Suprapubic skin (tissue), 4 donors: ENCODE measurements at places on chromosomes 6 and 20. TPM values are rescaled to one million over a fixed set of nuclear protein-coding genes. Genes with fewer than 3 reads are reported as not detected.

GRCh38 chr20:31967830-31968249, at the start of gene XKR7:
Gene XKR7, plus strand, starts transcription at chr20:31968151. Its CDS starts 25 bp downstream, at chr20:31968176.
- H3K4me3 ChIP-seq, result peak within 1 kb of the TSS; percentile 36
- peaks cover 72% of the 10 kb centered on the region for H3K27me3 ChIP-seq
- no peak for DNase-seq
- no peaks in the 10 kb centered on the region for H3K36me3 ChIP-seq

DNA sequence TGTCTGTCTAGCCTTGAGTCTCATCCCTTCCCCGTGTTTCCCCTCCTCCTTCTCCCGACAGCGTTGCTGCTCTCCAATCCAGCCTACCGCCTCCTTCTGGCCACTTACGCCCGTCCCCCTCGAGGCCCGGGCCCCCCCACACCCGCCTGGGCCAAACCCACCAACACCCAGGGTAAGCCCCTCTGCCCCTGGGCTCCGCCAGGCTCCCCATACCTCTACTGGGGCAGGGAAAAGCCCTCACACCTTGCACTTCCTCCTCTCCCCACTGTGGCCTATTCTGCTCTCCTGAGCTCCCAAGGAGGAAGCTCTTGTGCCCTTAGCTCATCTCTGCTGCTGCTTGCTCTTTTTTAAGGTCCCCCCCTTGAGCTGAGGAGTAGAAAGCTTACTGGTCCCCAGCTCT, 11.0 kb downstream of the DDR1 start:
- no peak for DNase-seq
- peaks cover 9% of the 10 kb centered on the region for H3K4me1 ChIP-seq
- no peak overlapping the region for H3K27ac ChIP-seq
- no peaks in the 10 kb centered on the region for H3K27me3 ChIP-seq
- H3K36me3 ChIP-seq, result peaks cover 93% of the 10 kb centered on the region

GRCh38 chr6:159311618-159312017, 142.4 kb downstream of the FNDC1 start:
- H3K27ac ChIP-seq, result no peak overlapping the region
- no peaks in the 10 kb centered on the region for H3K27me3 ChIP-seq
- no peak overlapping the region for H3K4me3 ChIP-seq
- H3K36me3 ChIP-seq, result no peaks in the 10 kb centered on the region
- no peak for DNase-seq

- no peak overlapping the region for H3K4me3 ChIP-seq
- H3K36me3 ChIP-seq, result peaks cover 31% of the 10 kb centered on the region
- H3K27ac ChIP-seq, result no peak overlapping the region
- no peak for DNase-seq
Measured at GRCh38 chr6:42241915-42242314, 24.3 kb upstream of the MRPS10 start.

DNA sequence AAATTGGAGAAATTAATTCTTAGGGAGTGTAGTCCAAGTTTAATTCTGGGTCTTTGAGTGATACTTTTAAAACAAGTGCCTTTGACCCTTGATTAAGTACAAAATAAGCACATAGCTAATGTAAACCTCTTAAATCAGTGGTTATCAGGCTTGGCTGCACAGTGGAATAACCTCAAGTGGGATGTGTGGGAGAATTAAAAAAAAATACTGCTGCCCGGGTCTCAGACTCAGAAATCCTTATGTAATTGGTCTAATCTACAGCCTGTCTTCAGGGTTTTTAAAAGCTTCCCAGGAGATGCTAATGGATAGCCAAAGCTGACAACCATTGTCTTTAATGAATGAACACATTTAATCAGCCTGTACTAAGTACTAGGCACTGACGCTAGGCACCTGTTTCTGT, 28.5 kb upstream of the TMEM14A start:
- H3K4me3 ChIP-seq, result no peak overlapping the region
- DNase-seq, result no peak
- H3K27me3 ChIP-seq, result peaks cover 6% of the 10 kb centered on the region
- no peaks in the 10 kb centered on the region for H3K36me3 ChIP-seq

DNA sequence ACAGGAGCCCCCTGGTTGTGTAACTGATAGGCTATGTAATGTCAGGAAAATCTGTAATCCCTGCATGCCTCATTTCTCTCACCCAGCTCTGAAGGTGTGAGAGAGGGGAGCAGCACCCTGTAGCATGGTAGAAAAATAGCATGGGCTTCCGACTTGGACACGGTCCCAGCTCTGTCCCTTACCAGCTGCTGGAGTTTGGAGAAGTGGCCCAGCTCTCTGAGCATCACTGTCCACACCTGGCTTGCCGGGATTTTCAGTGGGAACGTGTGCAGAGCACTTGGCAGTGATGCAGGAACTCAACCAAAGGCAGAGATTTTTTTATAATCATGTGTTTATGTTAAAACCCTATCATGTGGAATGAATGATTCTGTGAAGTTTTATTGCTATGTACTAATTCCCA, 34.6 kb downstream of the STK35 start:
- no peaks in the 10 kb centered on the region for H3K36me3 ChIP-seq
- no peak overlapping the region for H3K27ac ChIP-seq
- H3K4me3 ChIP-seq, result no peak overlapping the region
- DNase-seq, result no peak

GRCh38 chr6:143538374-143538773, 26.9 kb upstream of the FUCA2 start:
- no peaks in the 10 kb centered on the region for H3K36me3 ChIP-seq
- peaks cover 11% of the 10 kb centered on the region for H3K4me1 ChIP-seq
- H3K4me3 ChIP-seq, result no peak overlapping the region
- DNase-seq, result no peak
- H3K27me3 ChIP-seq, result no peaks in the 10 kb centered on the region

GRCh38 chr20:60123096-60123495, 164.9 kb downstream of the CDH26 start:
- no peaks in the 10 kb centered on the region for H3K4me1 ChIP-seq
- H3K27ac ChIP-seq, result no peak overlapping the region

DNA sequence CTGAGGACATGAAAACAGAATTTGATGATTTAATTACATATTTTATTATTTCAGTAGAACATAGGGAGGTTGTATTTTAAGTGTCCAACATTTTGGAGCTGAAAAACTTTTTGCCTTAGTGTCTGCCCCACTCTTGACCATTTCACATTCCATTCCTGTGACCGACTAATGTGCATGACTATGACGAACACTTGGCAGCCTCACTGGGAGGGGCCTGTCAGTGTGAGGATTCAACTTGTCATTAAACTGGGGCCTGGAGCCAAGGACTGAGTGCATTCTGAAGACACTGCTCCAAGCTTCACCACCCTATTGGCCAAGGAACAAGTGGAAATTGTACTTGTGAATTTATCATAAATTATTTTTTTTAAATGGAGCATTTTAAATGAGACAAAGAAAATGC, 661.3 kb downstream of the BCKDHB start:
- peak; percentile 85 for DNase-seq
- H3K27ac ChIP-seq, result no peak overlapping the region
- H3K4me3 ChIP-seq, result no peak overlapping the region
- no peaks in the 10 kb centered on the region for H3K36me3 ChIP-seq
- H3K27me3 ChIP-seq, result no peaks in the 10 kb centered on the region

Gene ITPR3
- 206 TPM for total RNA-seq
